Cardiac muscle cell (in vitro differentiated cells and primary cell): ENCODE measurements at places on chromosomes 7 and 10.

GRCh38 chr7:133854739-133855138, 272.4 kb upstream of the LRGUK start:
- DNase-seq = peak; percentile 74

DNA sequence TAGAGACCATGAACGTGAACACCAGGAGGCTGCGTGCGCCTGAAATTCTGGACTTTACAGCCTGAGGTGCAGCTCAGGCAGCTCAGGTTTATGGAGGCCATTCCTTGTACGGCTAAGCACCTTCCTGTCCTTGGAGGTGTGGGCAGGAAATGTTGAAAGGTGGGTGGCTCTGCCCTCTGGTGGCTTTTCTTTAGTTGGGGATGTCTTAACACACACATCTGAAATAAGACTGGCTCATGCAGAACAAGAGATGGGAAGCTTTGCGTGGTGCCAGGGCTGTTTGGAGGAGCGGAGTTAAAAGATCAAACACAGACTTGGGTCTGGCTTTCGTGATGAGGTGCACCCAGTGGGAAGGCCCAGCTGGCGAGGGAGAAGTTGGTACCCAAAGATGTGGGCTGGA, 64.1 kb downstream of the DOCK1 start:
- no peak for DNase-seq

- DNase-seq = peak; percentile 83
Observed at GRCh38 chr7:1555046-1555812, 776 bp downstream of the TMEM184A start.

DNA sequence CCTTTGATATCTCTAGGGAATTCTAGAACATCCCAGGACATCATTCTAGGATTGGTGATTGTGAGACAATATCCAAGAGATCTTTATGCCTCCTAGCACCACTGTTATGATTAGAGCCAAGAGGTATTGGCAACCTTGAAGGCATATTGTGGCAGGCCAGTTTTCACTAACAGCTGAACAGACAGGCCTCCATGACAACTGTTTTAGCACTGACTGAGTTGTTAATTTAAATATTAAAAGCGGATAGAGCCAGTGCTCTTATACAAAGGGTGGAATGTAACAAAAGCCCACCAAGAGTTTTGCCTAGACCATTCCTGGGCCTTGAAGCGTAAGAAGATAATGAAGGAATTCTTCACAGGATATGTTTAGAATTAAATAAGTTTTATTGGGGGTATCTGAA, 131.9 kb downstream of the DGKB start:
- DNase-seq = no peak

DNA sequence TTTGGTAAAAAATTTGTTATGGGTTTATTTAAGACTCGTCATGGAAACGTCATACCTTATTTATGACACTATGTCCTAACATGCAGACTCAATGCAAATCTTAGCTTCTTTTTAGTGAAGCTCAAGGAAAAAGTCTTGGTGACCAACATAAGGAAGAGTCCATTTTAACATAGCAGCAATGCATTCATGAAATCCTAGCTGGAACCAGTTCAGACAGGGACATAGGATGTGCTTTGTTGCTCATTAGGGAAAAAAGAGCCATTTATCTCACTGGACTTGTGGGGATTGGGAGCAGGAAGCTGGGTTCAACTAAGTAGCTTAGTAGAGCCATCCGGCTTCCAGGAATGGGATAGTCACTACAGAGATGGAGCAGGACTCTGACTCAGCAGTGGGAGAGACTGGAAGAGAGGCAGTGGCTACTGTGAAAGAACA, 100.7 kb upstream of the DKK1 start:
- DNase-seq = peak; percentile 26

GRCh38 chr7:151518105-151518946, 1.4 kb downstream of the RHEB start:
- DNase-seq = peak; percentile 48

DNA sequence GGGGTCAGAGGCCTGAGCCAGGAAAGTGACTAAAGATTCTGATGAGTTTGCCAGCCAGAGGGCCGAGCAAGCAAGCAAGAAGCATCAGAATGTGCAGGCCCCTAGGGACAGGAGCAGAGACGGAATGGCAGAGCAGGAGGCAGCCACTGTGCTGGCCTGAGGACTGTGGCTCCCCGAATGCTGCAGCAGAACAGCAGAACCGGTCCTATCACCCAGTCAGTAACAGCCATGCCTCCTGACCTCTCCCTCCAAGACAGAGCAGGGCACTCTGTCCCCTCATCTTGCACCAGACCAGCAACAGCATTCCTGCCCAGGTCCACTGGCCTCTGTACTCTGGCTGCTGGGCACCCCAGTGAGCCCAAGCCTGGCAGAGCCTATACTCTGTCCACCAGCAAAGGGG, 85.9 kb downstream of the ARHGAP22 start:
- no peak for DNase-seq

DNA sequence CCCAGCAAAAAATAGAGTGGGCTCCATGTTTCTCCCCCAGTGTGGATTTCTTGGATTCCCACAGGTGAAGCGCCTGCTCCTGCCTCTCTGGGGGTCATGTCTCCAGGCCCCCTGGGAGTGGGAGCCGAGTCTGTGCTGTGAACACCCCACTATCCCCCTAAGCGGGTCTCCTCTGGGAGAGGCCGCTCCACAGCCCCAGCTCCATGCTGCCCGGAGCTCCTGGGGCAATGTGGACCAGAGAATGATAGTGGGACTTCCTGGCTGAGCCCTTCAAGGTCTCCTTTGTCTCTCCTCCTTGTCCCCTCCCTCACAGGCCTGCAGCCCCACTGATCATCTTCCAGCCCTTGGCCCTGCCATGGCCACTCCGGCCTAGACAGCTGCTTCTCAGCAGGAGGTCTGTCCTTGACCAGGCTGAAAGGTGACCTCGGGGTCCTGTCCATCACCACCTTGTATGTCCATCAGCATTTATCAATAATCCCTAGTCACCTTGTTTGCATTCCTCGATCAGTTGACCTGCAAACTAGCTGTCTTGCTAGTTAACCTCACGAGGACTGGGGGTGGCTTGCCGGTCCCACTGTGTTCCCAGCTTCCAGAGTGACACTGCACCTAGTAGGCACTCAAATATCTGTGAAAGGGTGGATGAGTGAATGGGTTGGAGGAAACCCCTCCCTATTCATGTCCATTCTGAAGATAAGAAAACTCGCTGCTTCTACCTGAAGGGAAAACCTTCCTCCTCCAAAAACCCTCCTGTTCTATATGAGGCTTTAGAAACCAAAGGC, 776 bp upstream of the CALML3 start:
- DNase-seq = no peak

DNA sequence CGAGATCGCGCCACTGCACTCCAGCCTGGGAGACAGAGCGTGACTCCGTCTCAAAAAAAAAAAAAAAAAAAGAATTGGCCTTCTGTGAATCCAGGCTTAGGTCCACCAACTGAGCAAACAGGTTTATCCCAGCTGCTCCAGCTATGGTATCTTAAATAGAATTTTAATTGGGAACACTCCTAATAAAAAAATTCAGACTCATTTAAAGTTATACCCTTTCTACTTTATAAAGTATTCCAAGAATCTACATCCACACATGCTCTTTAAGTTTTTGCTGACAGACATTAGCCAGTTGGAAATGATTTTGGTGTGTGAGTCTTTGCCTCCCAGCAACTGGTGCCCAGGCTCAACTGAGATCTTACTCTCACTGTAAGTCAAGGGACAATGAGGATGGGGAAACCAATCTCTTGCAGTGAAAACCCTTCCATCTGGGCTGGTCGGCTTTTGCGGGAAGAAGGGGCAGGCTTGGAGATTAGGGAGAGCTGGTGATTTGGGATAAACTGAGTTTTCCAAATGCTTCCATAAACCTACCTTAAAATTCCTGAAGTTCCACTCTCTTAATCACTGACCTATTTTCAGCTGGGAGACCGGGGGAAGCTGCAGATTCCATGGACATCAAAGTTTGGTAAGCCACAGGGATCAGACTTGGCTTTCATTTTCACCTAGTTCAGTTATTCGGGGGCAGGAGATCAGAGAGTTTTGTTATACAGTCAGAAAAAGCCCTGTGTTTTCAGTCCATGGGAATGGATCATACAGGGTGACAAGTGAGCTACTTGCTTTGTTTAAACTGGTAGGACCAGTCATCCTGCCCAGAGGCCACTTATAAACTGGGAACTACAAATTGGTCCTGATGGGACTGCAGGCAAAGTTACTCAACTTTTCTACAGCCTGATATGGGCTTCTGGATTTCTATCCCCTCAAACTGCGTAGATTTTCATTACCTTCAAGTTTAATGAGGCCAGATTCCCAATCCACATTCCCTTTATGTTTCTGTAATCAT, 89.3 kb upstream of the ZNF746 start:
- no peak for DNase-seq

GRCh38 chr10:11205030-11205772, 187.5 kb downstream of the CELF2 start:
- DNase-seq = no peak

- peak; percentile 71 for DNase-seq
Observed at GRCh38 chr10:28806951-28807759, 129.8 kb downstream of the BAMBI start.

DNA sequence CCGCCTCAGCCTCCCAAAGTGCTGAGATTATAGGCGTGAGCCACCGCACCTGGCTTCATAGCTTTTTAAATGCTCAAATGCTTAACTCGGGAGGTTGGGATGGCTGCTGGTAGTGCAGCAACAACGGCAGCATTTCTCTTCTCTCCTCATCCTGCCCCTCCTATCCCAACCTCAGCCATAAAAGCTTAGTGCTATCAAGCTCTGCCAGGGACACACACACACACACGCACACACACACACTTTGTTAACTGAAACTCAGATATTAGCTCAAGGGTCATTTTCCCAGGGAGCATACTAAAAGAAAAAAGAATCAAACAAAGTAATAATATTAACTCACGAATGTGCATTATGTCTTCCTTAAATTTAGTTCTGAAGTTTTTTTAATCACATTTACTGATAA, 63.0 kb upstream of the HPS1 start:
- no peak for DNase-seq

GRCh38 chr10:102397222-102398171, 2.0 kb downstream of the NFKB2 start:
- DNase-seq = no peak

DNA sequence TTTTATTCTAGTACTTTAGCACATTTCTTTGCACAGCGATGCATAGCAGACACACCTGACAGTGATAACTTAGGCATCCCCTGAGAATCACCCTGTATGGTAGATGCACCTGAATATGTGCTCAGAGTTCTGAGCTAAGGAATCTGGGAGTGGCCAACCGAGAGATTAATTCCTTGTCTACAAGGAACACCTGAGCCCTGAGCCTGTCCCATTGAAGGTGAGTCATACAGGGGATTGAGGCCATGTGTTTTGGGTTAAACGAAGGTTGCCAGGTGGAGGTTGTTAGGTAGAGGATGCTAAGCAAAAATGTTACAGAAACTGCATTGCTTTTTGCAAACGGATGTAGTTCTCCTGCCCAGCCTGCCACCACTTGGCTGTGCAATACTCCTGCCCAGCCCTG, 128.9 kb downstream of the AMPH start:
- DNase-seq = no peak

- no peak for DNase-seq
Observed at GRCh38 chr7:17041324-17041723, 159.5 kb upstream of the AGR3 start.

DNA sequence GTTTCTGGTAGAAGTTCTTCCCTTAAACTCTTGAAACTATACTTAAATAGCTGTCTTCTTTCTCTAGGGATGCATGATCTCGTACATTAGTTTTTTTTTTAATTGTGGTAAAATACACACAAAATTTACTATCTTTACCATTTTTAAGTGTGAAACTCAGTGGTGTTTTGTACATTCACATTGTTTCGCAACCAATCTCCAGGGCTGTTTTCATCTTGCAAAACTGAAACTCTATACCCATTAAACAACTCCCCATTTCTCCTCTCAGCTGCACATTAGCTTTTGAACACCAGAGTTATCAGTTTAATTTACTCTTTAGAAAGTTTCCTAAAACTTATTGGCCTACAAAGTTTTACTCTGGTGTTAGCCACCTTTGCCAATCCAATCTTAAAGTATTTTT, 45.5 kb upstream of the PRKAR2B start:
- DNase-seq = peak; percentile 49

GRCh38 chr7:151850491-151851124, 26.3 kb downstream of the PRKAG2 start:
- no peak for DNase-seq

GRCh38 chr10:71454347-71454746, 57.6 kb downstream of the CDH23 start:
- no peak for DNase-seq

GRCh38 chr7:128066858-128067257, 35.6 kb upstream of the LRRC4 start:
- no peak for DNase-seq

DNA sequence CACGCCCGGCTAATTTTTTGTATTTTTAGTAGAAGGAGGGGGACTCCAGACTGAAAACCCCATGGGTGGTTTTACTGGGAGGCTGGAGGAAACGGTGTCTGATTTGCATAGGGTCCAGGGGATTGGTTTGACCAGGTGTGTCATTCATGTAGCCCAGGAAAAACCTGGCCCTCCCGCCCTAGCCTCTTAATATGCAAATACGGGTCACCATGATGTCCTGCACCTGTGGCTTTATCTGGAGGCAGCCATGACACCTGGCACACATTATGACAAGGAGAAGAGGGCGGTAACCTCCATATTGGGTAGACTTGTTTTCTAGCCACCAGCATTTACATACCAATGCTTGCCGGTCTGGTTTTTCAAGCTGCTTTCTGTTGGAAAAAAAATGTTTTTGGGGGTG, 68.0 kb downstream of the TRIL start:
- no peak for DNase-seq

- DNase-seq = no peak
Observed at GRCh38 chr7:98278936-98279335, 2.5 kb upstream of the BRI3 start.

- no peak for DNase-seq
Observed at GRCh38 chr10:97319671-97320479, 804 bp downstream of the FRAT1 start.
